K562 (cell line): ENCODE measurements at places on chromosomes 1 and 21. TPM values are rescaled to one million over a fixed set of nuclear protein-coding genes. Genes with fewer than 3 reads are reported as not detected.

The LCK gene
- 0.38 and 0.47 TPM in 2 replicates for total RNA-seq

The B3GALT5 gene
- total RNA-seq = 0.02 and 0.09 TPM in 2 replicates

The LCE1D gene
- total RNA-seq = not detected in 2 replicates

The NLRP3 gene
- total RNA-seq = not detected in 2 replicates

The MTF1 gene
- total RNA-seq = 11.3 and 12.2 TPM in 2 replicates

The MATN1 gene
- 1.8 and 2.3 TPM in 2 replicates for total RNA-seq

The UMODL1 gene
- not detected in 2 replicates for total RNA-seq

The GJA5 gene
- total RNA-seq = 0.07 TPM in 1 of 2 replicates, not detected in the other

The DMBX1 gene
- total RNA-seq = 2.5 and 3.8 TPM in 2 replicates

The TTLL7 gene
- total RNA-seq = 1.7 and 2.1 TPM in 2 replicates

The ST6GALNAC5 gene
- total RNA-seq = 0.04 TPM in 1 of 2 replicates, not detected in the other

The CYP4B1 gene
- total RNA-seq = 0.56 and 0.69 TPM in 2 replicates

The EIF2D gene
- 81.1 and 82.1 TPM in 2 replicates for total RNA-seq

The GBP7 gene
- total RNA-seq = not detected in 2 replicates

The S100A2 gene
- 0.40 and 1.3 TPM in 2 replicates for total RNA-seq

The BRINP3 gene
- 0.16 and 0.31 TPM in 2 replicates for total RNA-seq

The ACOT11 gene
- 0.89 and 1.2 TPM in 2 replicates for total RNA-seq

The SLC25A33 gene
- total RNA-seq = 20.7 and 20.9 TPM in 2 replicates

The LINGO4 gene
- not detected in 2 replicates for total RNA-seq

The S100A7A gene
- total RNA-seq = not detected in 2 replicates

The SOX13 gene
- 0.25 and 0.35 TPM in 2 replicates for total RNA-seq

The PM20D1 gene
- not detected in 2 replicates for total RNA-seq

The FMO2 gene
- 0.22 TPM in 1 of 2 replicates, not detected in the other for total RNA-seq

The TTC22 gene
- not detected in 2 replicates for total RNA-seq

The EPS8L3 gene
- 0.42 and 0.51 TPM in 2 replicates for total RNA-seq

The DEPDC1 gene
- 24.0 and 25.2 TPM in 2 replicates for total RNA-seq

The ANKRD34A gene
- 0.89 and 1.6 TPM in 2 replicates for total RNA-seq

The ADORA1 gene
- total RNA-seq = not detected in 2 replicates

The ZNF648 gene
- total RNA-seq = 0.22 and 0.27 TPM in 2 replicates

The MECR gene
- total RNA-seq = 48.8 and 51.2 TPM in 2 replicates

The CRYBG2 gene
- total RNA-seq = 8.5 and 8.8 TPM in 2 replicates

The REN gene
- 1.7 and 1.9 TPM in 2 replicates for total RNA-seq

The CCDC185 gene
- total RNA-seq = not detected in 2 replicates

The F11R gene
- 52.9 and 60.6 TPM in 2 replicates for total RNA-seq

The NT5C1A gene
- total RNA-seq = not detected in 2 replicates

The JAM2 gene
- not detected in 2 replicates for total RNA-seq

The MPZL1 gene
- total RNA-seq = 65.3 and 79.5 TPM in 2 replicates

The PAQR6 gene
- 1.0 and 1.2 TPM in 2 replicates for total RNA-seq

The IL24 gene
- total RNA-seq = not detected in 2 replicates

The PTAFR gene
- 0.36 and 0.55 TPM in 2 replicates for total RNA-seq

The CDA gene
- total RNA-seq = not detected in 2 replicates
